ENCODE measurements at places on chromosomes 13 and 19.

DNA sequence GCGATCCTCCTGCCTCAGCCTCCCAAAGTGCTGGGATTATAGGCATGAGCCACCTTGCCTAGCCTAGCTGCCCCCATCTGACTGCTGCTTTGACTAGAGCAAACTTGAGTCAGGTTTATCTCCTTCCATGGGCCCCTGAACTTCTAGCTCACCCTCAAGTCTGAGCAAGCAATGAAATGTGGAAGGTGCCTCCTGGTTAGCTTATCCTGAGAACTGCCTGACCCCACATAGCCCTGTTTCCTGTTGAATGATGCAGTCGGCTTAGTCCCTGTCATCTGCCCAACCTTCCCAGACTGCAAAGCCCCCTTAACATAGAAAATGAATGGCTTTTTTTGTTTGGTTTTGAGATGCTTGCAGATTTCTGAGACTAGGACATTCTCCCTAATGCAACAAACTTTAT is 8.9 kb upstream of the TMEM160 start:
- no peak overlapping the region for H3K4me3 ChIP-seq
- no peaks in the 10 kb centered on the region for H3K36me3 ChIP-seq
- H3K27me3 ChIP-seq, result no peaks in the 10 kb centered on the region

DNA sequence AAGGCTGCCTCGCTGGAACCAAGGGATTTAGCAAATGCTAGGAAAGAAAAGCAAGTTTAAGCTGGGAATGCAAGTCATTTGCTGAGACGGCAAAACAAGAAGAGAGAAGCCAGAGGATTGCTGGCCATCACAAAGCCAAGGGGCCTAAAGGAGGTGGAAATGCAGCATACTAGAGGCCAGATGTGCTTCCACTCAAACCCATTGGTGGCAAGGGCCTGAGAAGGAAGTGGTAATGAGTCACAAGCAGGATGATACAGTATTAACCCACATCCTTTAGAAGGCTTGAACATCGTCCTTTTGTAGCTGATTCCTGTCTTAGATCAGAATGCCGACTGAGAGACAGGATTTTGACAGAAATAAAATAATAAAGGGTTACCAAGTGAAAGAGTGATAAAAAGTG is 68.2 kb downstream of the ITGBL1 start:
- H3K27ac ChIP-seq, result no peak overlapping the region
- H3K4me1 ChIP-seq, result no peaks in the 10 kb centered on the region
- no peak overlapping the region for H3K4me3 ChIP-seq
- no peak for DNase-seq

DNA sequence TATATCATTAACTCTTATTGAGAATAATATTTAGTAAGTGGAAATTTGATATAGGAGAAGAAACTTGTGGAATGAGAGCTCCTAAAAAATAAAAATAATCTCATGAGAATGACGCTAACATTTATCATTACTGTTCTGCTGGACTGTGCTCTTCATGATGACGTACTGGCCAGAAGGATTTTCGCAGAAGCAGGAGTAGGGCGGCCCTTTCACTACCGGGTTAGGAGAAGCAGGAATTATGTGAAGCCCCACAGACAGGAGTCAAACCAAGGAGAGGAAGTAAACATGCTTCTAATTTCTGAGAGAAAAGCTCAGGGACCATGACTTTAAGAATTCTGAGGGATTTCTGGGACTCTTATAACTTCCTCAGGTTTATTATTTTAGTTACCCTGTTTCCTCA is 195.1 kb downstream of the VWA8 start:
- no peaks in the 10 kb centered on the region for H3K27me3 ChIP-seq
- no peaks in the 10 kb centered on the region for H3K4me1 ChIP-seq
- no peak for DNase-seq
- no peak overlapping the region for H3K4me3 ChIP-seq
- no peaks in the 10 kb centered on the region for H3K36me3 ChIP-seq

DNA sequence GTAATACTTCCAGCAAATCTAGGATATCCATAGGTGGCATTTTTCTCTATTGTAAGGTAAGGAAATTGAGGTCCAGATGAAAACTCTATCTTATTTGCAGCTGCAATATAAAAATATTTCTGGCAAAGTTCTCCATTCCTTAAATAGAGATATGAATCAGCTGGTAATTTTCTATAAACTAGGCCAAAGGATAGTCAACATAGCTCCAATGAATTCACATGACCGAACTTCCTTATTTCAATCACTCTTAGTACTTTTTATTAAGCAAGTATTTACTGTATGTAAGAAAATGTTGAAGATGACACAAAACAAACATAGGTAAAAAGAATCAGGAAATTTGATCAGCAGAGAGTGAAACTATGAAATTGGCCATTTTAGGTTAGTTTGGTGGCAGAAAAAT is 13.0 kb upstream of the LCP1 start:
- peaks cover 5% of the 10 kb centered on the region for H3K27me3 ChIP-seq
- no peaks in the 10 kb centered on the region for H3K4me1 ChIP-seq
- no peak overlapping the region for H3K27ac ChIP-seq
- H3K4me3 ChIP-seq, result no peak overlapping the region
- no peak for DNase-seq
- H3K36me3 ChIP-seq, result no peaks in the 10 kb centered on the region

GRCh38 chr19:47028195-47028601 is 8.6 kb downstream of the NPAS1 start:
- peaks cover 9% of the 10 kb centered on the region for H3K27me3 ChIP-seq
- no peaks in the 10 kb centered on the region for H3K36me3 ChIP-seq
- H3K4me3 ChIP-seq, result no peak overlapping the region
- no peak overlapping the region for H3K27ac ChIP-seq
- peaks cover 7% of the 10 kb centered on the region for H3K4me1 ChIP-seq

GRCh38 chr19:50349277-50350057 is 16.0 kb downstream of the NAPSA start:
- no peak overlapping the region for H3K4me3 ChIP-seq
- no peak for DNase-seq
- H3K36me3 ChIP-seq, result peaks cover 12% of the 10 kb centered on the region
- H3K27ac ChIP-seq, result no peak overlapping the region
- no peaks in the 10 kb centered on the region for H3K27me3 ChIP-seq

GRCh38 chr13:111542530-111543341 is 222.3 kb downstream of the TEX29 start:
- H3K4me1 ChIP-seq, result no peaks in the 10 kb centered on the region
- H3K27ac ChIP-seq, result no peak overlapping the region
- no peaks in the 10 kb centered on the region for H3K27me3 ChIP-seq
- H3K36me3 ChIP-seq, result no peaks in the 10 kb centered on the region
- no peak for DNase-seq
- no peak overlapping the region for H3K4me3 ChIP-seq

DNA sequence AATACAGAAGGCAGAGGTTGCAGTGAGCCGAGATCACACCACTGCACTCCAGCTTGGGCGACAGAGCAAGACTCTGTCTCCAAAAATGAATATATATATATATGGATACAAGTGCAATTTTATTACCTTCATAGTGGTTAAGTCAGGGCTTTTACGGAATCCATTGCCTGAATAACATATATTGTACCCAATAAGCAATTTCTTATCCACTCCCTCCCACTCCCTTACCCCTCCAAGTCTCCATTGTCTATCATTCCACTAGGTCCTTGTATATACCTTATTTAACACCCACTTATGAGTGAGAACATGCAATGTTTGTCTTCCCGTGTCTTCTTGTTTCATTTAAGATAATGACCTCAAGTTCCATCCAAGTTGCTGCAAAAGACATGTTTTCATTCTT is 48.3 kb upstream of the AKAP11 start:
- H3K4me1 ChIP-seq, result no peaks in the 10 kb centered on the region
- DNase-seq, result no peak
- no peak overlapping the region for H3K4me3 ChIP-seq

DNA sequence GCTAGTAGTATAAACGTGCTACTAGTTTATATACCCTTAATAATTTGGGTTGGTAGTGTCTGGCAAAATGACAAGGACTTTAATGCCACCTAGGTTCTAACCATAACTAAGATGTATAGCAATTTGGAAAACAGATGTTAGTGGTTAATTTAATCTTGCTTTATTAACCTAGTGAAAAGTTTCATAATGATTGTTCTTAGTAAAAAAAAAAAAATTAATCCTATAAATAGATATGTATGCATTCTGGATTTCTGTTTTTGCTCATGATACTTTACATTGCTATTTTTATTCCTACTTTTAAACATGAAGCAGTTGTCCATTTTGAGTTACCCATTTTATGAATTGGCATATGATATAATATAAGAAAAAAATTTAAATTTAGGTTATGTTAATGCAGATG is 36.3 kb downstream of the DGKH start:
- no peak for DNase-seq
- no peaks in the 10 kb centered on the region for H3K4me1 ChIP-seq
- H3K27me3 ChIP-seq, result no peaks in the 10 kb centered on the region
- no peak overlapping the region for H3K27ac ChIP-seq
- H3K4me3 ChIP-seq, result no peak overlapping the region

DNA sequence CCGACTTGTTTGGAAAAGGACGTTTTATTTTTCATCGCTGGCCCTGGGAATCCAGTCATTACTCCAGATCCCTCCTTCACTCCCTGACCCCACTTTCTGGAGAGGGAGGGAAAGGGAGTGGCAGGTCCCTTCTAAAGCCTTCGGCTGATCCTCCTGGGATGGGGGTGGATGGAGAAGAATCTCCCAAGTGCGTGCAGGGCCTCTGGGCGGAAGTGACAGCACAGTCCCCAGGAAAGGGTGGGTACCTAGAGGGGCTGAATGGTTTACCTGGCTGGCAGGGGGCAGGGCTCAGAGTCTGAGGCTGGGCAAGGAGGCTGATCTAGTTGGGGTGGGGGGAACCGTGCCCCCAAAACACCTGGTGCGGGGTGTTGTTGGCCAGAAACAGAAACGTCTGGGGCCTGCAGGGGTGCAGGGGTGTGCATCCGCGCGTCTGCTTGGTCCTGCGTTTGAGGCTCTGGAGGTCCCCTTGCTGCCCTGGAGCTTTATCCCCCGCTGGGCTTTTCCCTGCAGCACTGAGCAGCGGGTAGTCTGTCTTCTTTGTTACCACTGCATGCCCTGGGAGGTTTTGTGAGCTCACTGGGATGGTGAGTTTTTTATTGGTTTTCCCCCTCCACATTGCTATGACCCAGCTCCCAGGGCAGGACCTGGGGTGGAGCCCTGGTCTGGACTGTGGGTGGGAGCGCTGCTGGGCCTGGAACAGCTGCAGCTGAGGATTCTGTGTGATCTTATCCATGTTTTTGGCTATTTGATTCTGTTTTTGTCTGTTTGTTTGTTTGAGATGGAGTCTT is 3.0 kb upstream of the ZNF628 start:
- no peak for DNase-seq
- no peaks in the 10 kb centered on the region for H3K27me3 ChIP-seq
- peak overlapping the region; percentile 12 for H3K27ac ChIP-seq
- no peak overlapping the region for H3K4me3 ChIP-seq

DNA sequence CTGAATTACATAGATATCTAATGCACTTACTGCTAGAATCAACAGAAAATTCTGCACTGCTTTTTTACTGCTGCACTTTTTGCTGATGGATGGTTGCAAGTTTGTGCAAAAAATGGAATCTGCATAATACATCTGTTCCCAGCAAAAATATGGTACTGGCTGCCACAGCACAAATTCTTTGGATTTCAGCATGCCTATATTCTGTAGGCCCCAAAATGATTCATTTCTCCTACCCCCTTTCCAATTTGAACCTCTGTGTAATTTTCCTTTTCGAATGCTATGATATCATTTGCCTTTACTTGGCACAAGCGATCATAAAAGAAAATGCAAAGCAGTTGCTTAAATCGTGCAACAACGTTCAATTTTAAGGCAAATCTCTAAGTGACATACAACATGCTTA is 524.2 kb upstream of the NBEA start:
- no peak overlapping the region for H3K27ac ChIP-seq
- no peak for DNase-seq
- no peaks in the 10 kb centered on the region for H3K27me3 ChIP-seq
- H3K4me1 ChIP-seq, result no peaks in the 10 kb centered on the region
- no peaks in the 10 kb centered on the region for H3K36me3 ChIP-seq

DNA sequence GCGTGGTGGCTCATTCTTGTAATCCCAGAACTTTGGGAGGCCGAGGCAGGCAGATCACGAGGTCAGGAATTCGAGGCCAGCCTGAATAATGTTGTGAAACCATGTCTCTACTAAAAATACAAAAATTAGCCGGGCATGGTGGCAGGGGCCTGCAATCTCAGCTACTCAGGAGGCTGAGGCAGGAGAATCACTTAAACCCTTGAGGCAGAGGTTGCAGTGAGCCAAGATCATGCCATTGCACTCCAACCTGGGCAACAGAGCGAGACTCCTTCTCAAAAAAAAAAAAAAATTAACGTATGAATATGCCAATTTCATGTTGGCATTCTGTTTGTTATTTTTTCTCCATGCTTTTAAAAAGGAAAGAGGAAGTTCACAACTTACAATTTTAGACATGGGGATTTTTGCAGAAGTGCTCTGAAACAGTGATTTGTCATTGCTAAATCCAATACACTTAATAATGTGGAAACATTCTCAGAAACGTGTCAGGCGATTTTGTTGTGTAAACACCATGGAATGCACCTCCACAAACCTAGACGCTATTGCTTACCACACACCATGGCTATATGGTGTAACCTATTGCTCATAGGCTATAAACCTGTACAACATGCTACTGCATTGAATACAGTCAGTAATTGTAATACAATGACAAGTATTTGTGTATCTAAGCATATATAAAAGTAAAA is 115.9 kb upstream of the PCDH20 start:
- no peak for DNase-seq
- no peak overlapping the region for H3K4me3 ChIP-seq
- H3K36me3 ChIP-seq, result no peaks in the 10 kb centered on the region
- H3K27me3 ChIP-seq, result no peaks in the 10 kb centered on the region

- no peak for DNase-seq
- H3K4me3 ChIP-seq, result no peak overlapping the region
- no peaks in the 10 kb centered on the region for H3K27me3 ChIP-seq
- peaks cover under 1% of the 10 kb centered on the region for H3K4me1 ChIP-seq
These were observed 189.3 kb upstream of the RFC3 start for GRCh38 chr13:33628662-33629061.

DNA sequence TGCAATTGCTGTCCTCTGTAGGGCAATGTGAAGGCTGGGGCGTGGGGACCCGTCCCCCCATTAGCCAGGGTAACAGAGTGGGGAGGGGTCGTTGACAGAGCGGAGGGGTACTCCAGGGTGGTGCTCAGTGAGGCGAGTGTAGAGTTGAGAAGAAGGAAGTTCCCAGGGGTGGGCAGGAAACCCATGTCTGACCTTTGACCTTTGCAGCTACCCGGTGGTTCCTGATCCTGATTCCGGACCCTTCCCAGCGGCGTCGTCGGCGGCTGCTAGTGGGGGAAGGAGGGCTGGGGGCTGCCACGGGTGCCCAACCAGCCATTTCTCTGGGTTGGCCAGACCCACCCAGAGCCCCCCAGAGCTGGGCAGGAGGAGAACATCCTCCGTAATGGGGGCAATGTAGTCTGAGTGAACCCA is 2.1 kb upstream of the PLVAP start:
- no peaks in the 10 kb centered on the region for H3K27me3 ChIP-seq
- H3K4me3 ChIP-seq, result no peak overlapping the region
- no peaks in the 10 kb centered on the region for H3K36me3 ChIP-seq
- peak overlapping the region; percentile 19 for H3K27ac ChIP-seq

All from neuronal stem cell (in vitro differentiated cells).